Esophagus muscularis mucosa (tissue), 4 donors: ENCODE measurements at places on chromosomes 2 and 18. TPM values are rescaled to one million over a fixed set of nuclear protein-coding genes. Genes with fewer than 3 reads are reported as not detected.

GRCh38 chr2:210577263-210578071 is 21.1 kb downstream of the CPS1 start:
- no peak for DNase-seq
- no peaks in the 10 kb centered on the region for H3K27me3 ChIP-seq
- H3K4me3 ChIP-seq: no peak overlapping the region
- no peaks in the 10 kb centered on the region for H3K36me3 ChIP-seq

- no peak overlapping the region for H3K27ac ChIP-seq
- H3K27me3 ChIP-seq: no peaks in the 10 kb centered on the region
- no peak overlapping the region for H3K4me3 ChIP-seq
- no peak for DNase-seq
- H3K36me3 ChIP-seq: peaks cover 36% of the 10 kb centered on the region
Measured at GRCh38 chr18:63363951-63364350, 3.1 kb downstream of the KDSR start.

DNA sequence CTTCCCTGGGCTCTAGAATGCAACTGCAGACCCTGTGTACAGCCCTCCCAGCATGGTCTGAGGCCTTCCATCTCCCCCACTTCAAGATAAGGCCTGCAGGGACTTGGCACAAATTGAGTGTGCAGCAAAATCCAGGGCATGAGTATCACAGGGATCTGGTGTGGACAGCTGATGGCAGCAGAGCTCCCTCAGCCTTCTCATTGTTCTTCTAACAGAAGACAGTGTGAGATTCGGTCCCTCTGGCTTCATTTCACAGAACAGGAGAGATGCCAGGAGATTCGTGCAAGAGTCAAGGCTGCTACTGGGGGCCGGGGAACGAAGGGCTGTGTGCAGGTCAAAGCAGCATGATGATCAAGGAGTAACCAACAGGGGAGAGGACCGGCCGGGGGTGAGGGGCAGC is 85.8 kb downstream of the UXS1 start:
- H3K27ac ChIP-seq: no peak overlapping the region
- no peak overlapping the region for H3K4me3 ChIP-seq
- H3K4me1 ChIP-seq: peaks cover 5% of the 10 kb centered on the region
- no peaks in the 10 kb centered on the region for H3K27me3 ChIP-seq
- peaks cover 35% of the 10 kb centered on the region for H3K36me3 ChIP-seq

- H3K27ac ChIP-seq: peak overlapping the region; percentile 22
- DNase-seq: no peak
- no peaks in the 10 kb centered on the region for H3K4me1 ChIP-seq
- no peak overlapping the region for H3K4me3 ChIP-seq
- no peaks in the 10 kb centered on the region for H3K27me3 ChIP-seq
Measured at GRCh38 chr2:229300790-229301189, 29.7 kb upstream of the PID1 start.

DNA sequence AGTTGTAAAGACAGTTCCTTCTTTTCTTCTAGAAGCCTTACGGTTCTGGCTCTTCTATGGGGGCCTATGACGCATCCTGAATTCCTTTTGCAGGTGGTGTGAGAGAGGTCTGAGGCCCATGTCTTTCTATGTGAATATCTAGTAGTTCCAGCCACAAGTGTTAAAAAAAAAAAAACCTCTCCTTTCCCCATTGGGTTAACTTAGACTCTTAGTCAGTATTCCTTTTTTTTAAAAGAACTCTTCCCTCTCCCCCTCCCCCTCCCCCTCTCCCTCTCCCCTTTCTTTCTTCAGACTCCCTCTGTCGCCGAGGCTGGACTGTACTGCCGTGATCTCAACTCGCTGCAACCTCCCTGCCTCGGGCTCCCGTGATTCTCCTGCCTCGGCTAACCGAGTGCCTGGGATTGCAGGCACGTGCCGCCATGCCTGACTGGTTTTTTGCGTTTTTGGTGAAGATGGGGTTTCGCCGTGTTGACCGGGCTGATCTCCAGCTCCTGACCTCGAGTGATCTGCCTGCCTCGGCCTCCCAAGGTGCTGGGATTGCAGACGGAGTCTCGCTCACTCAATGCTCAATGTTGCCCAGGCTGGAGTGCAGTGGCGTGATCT is 11.4 kb upstream of the CIDEA start:
- no peak overlapping the region for H3K27ac ChIP-seq
- no peak overlapping the region for H3K4me3 ChIP-seq
- H3K27me3 ChIP-seq: peaks cover 27% of the 10 kb centered on the region
- H3K36me3 ChIP-seq: no peaks in the 10 kb centered on the region

DNA sequence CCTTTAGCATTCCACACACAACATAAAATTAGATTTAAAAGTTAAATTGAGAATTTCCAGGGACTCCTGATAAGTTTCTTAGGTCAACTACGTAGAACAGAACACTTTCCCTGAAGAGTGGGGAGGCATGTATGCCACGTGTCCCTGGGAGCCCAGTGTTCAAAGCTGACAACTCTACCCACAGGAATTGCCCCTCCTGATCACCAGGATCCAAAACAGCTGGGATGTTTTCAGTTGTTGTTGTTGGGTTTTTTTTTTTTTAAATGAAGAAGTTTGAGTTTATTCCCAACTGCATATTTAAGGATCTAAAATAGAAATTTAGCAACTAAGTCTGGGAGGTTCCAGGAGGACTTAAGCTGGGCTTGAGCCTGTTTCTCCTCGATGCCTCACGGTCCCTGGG is 100.5 kb downstream of the TPGS2 start:
- no peaks in the 10 kb centered on the region for H3K36me3 ChIP-seq
- no peaks in the 10 kb centered on the region for H3K27me3 ChIP-seq
- H3K27ac ChIP-seq: no peak overlapping the region
- no peak for DNase-seq

ETAA1 gene
- total RNA-seq: 19.5 TPM

VWA3B gene
- total RNA-seq: not detected

DNA sequence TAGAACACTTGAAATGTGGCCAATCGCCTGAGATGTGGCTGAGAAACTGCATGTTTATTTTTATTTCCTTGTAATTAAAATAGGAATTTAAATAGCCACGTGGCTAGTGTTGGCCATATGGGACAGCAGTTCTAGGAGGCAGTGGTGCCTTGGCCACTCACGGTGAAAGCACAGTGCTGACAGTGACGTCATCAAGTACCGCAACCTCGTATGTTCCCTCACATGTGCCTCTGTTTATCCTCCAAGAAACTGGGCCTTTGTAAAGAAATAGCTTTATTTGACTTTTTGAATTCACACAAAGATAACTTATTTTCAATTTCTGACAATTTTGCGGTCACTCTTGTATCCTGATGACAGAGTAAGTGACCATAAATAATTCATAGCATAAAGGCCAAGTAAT is 575.0 kb downstream of the DCDC2C start:
- H3K4me3 ChIP-seq: no peak overlapping the region
- H3K27me3 ChIP-seq: no peaks in the 10 kb centered on the region
- H3K4me1 ChIP-seq: no peaks in the 10 kb centered on the region
- H3K27ac ChIP-seq: no peak overlapping the region
- no peaks in the 10 kb centered on the region for H3K36me3 ChIP-seq

- H3K27me3 ChIP-seq: no peaks in the 10 kb centered on the region
- H3K4me3 ChIP-seq: no peak overlapping the region
- no peaks in the 10 kb centered on the region for H3K4me1 ChIP-seq
Measured at GRCh38 chr2:44889096-44889495, 52.4 kb upstream of the SIX3 start.

DNA sequence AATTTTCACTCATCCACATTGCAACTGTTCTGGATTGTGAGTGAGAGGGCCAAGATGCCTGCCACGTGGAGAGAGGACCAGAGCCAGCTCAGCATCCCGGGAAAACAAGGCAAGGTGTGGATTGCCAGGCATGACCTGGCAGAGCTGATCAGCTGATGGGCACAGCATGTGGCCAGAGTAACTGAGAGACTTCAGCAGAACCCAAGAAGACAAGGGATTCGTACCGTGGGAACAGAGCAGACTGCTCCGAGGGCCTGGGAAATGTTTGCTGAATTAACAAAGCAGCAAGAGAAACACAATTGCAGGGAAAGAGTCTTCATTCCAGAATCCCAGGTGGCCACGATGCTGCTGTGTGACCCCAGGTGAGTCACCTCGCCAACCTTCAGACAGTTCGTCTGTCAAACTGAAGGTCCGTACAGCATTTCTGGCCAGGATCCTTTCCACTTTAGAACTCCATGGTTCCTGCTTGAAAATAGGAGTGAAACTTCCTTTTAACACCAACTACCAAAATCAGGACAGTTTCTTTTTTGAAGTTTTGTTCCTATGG is 26.3 kb upstream of the POMC start:
- no peaks in the 10 kb centered on the region for H3K4me1 ChIP-seq
- DNase-seq: no peak
- no peaks in the 10 kb centered on the region for H3K36me3 ChIP-seq

YIPF4 gene
- 23.9 TPM for total RNA-seq

POTEC gene
- not detected for total RNA-seq

DNA sequence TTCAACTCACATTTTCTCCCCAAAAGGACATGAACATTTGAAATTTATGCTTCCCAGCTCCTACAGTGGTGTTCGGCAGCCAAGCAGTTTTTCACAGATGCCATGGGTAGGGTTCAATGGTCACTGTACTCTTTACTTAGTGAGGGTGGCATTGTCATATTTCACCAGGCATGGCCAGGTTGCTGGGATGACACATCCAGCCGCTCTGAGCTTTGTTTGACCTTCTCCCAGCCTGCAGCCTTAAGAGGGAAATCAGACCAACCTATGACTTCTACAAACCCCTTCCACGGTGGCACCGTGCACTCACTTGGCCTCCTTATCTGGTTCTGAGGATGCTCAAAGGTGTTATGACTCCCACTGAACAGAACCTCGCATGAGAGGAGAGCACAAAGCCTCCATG is 108.4 kb upstream of the SH3BP4 start:
- H3K36me3 ChIP-seq: no peaks in the 10 kb centered on the region
- H3K27me3 ChIP-seq: no peaks in the 10 kb centered on the region
- peaks cover 16% of the 10 kb centered on the region for H3K4me1 ChIP-seq
- no peak for DNase-seq

DNA sequence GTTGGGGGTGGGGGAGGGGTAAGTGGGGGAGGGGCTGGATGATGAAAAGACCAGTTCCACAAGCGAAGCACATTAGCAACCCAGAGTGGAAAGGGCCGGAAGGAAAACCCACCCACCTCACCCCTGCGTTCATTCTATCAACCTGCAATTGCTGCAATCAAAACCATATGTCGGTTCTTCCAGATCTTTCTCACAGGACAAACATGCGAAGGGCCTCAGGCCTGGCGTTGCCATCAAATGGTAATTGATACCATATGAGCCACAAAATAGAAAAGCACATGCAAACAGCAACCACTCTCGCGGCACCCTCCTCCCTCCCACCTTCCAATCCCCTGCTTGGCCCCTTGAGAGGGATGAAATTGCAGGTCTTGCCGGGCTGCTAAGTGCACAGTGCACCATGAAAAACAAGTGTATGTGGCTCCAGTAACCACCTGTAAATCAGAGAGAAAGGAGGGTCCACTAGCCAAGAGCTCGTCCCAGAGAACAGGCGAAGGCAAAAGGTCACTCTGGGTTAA is 287.5 kb downstream of the TCF4 start:
- H3K27me3 ChIP-seq: no peaks in the 10 kb centered on the region
- no peak overlapping the region for H3K27ac ChIP-seq
- H3K4me1 ChIP-seq: peaks cover 43% of the 10 kb centered on the region
- H3K36me3 ChIP-seq: no peaks in the 10 kb centered on the region
- H3K4me3 ChIP-seq: no peak overlapping the region

SCRN3 gene
- total RNA-seq: 23.2 TPM

DNA sequence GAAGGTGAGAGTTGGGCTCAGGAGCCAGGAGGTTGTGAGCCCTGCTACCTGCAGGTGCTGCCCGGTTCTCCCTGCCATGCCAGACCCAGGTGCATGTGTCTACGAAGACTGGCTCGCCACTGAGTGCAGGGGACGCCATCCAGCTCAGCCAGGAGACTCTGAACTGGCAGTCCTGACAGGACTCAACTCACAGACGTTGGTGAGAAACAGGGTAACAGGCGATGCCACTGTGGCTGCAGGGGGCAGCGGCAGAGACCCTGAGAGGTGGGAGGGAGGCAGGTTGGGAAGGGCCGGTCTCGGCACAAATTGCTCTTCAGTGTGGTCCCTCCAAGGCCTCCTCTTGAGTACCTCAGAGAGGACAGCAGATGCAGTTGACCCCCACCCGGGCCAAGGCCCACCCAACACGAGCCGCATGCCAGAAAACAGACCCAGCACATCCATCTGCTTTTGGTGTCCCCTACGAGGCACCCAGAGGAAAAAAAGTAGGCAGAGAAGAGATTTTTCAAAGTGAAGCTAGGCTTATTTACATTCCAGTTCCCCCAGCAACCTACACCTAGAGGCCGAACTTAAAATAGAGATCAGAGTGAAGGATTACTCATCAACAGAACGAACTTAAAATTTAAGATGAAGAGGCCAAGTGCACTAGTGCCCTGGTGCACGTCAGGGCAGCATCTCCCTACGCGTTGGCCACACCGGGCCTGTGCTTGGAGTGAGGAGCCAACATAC is 184.8 kb downstream of the SEPTIN10 start:
- H3K27ac ChIP-seq: no peak overlapping the region
- DNase-seq: no peak
- no peak overlapping the region for H3K4me3 ChIP-seq
- H3K4me1 ChIP-seq: peaks cover 15% of the 10 kb centered on the region
- H3K36me3 ChIP-seq: no peaks in the 10 kb centered on the region
- H3K27me3 ChIP-seq: no peaks in the 10 kb centered on the region

NT5C1B gene
- total RNA-seq: not detected

DNA sequence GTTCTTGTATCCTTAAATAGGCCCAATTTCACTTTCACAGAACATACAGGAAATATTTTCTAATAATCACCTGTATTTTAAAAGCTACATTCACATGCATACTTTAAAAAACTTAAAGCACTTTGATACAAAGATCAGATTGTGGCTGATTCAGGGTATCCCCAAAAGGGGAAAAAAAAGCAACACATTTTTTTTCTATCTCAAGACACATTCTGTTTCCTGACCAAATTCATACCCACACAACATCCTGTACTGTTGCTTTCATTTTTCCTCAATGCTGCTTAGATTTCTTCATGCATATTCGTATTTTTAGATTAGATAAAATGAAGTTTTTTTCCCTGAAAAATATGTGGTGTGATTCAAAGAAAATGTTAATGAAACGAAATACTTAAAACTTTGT is 122.5 kb downstream of the TMEFF2 start:
- no peak overlapping the region for H3K4me3 ChIP-seq
- H3K36me3 ChIP-seq: no peaks in the 10 kb centered on the region
- DNase-seq: no peak
- H3K27me3 ChIP-seq: no peaks in the 10 kb centered on the region
- no peak overlapping the region for H3K27ac ChIP-seq

KCNG3 gene
- not detected for total RNA-seq

MSTN gene
- 0.23 TPM for total RNA-seq

DNA sequence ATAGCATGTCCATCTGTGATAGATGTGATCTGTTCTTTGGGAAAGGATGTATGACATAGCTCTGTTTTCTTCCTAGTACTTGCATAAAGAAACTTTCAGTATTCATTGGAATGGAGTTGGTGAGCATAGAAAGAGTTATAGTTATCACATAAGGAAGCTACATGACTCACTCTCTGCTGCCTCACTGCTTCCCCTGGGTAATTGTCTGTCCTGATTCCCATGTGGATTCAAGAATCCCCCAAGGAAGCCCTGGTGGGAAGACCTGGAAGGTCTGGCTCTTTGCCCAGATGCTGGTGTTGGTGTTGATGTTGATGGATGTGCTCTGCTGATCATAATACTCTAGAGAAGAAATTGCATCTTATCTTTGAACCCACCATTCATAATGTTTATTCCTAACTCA is 60.6 kb downstream of the PTPN4 start:
- H3K36me3 ChIP-seq: no peaks in the 10 kb centered on the region
- no peaks in the 10 kb centered on the region for H3K27me3 ChIP-seq
- H3K4me1 ChIP-seq: no peaks in the 10 kb centered on the region
- no peak overlapping the region for H3K27ac ChIP-seq
- no peak overlapping the region for H3K4me3 ChIP-seq

GRCh38 chr2:230793572-230794359 is 71.0 kb upstream of the ITM2C start:
- no peak overlapping the region for H3K4me3 ChIP-seq
- no peak for DNase-seq
- H3K4me1 ChIP-seq: peaks cover 78% of the 10 kb centered on the region
- peak overlapping the region; percentile 79 for H3K27ac ChIP-seq
- peaks cover 12% of the 10 kb centered on the region for H3K36me3 ChIP-seq
